Progenitor cell of endocrine pancreas (in vitro differentiated cells): ENCODE measurements at places on chromosomes 5 and 9.

DNA sequence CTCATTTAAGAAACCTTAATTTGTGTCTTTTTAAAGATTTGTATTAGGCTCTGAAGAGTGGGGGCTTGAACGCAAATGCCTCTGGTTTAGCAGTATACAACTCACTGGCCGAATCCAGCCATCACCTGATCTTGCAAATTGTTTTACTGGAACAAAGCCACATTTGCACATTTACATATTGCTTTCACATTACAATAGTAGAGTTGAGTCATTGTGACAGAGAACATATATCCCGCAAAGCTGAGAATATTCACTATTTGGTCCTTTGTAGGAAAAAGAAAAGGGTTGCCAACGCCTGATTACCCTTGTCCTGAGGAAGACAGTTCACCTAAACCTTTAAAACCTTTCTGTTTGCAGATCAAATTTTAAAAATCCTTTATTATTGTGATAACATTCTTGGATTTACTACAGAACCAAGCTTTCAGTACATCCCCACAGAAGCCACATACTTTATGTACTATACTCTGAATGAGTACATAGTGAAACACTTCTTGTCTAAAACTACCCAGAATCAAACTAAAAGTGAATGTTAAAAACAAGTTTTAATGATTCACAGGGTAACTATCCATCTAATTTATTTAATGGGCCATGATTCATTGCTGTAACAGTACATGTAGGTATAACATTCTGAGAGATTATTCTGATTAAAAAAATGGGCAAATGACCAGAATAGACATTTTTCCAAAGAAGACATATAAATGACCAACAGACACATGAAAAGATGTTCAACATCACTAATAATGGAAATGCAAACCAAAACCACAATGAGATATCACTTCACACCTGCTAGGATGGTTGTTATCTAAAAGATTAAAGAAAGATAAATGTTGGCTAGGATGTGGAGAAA is 161.0 kb downstream of the SLC25A46 start:
- no peaks in the 10 kb centered on the region for H3K36me3 ChIP-seq
- no peaks in the 10 kb centered on the region for H3K27me3 ChIP-seq
- no peak overlapping the region for H3K4me3 ChIP-seq
- H3K27ac ChIP-seq, result no peak overlapping the region
- no peak for DNase-seq

DNA sequence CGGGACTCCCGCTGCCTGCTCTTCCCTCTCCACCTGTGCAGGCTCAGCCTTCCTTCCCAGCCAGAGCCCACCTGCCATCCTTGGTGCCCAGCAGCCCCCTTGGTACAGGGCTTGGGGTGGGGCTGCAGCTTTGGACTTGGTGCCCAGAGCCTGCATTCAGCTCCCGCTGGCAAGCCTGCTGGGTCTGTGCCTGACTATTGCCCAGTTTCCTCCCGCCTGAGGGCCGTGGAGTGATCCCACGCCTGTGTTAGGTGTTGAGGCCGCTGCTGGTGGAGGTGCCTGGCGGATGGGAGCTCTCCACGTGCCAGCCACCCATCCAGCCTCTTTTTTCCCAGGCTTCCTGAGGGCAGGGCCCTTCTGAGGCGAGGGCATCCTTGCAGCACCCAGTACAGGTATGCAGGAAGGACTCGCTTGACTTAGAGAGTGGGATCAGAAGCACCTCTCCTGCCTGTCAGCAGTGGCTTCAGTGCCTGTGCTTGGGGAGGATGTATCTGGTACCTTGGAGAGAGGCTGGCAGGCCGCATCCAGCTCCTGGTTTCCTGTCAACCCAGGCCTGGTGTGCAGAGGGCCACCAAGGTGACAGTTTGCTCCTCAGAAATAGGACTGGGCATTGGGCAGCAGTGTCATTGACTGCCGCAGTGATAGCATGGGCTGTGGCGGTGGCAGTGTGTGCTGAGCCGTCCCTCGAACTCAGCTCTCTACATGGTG is 7.8 kb downstream of the RXRA start:
- peaks cover 45% of the 10 kb centered on the region for H3K4me1 ChIP-seq
- no peaks in the 10 kb centered on the region for H3K36me3 ChIP-seq
- no peak overlapping the region for H3K4me3 ChIP-seq
- H3K27me3 ChIP-seq, result no peaks in the 10 kb centered on the region
- DNase-seq, result no peak
- no peak overlapping the region for H3K27ac ChIP-seq

- DNase-seq, result no peak
- no peaks in the 10 kb centered on the region for H3K27me3 ChIP-seq
- H3K4me1 ChIP-seq, result peaks cover 31% of the 10 kb centered on the region
- H3K4me3 ChIP-seq, result no peak overlapping the region
These were observed 170.4 kb upstream of the CDH6 start for GRCh38 chr5:31023105-31023504.

DNA sequence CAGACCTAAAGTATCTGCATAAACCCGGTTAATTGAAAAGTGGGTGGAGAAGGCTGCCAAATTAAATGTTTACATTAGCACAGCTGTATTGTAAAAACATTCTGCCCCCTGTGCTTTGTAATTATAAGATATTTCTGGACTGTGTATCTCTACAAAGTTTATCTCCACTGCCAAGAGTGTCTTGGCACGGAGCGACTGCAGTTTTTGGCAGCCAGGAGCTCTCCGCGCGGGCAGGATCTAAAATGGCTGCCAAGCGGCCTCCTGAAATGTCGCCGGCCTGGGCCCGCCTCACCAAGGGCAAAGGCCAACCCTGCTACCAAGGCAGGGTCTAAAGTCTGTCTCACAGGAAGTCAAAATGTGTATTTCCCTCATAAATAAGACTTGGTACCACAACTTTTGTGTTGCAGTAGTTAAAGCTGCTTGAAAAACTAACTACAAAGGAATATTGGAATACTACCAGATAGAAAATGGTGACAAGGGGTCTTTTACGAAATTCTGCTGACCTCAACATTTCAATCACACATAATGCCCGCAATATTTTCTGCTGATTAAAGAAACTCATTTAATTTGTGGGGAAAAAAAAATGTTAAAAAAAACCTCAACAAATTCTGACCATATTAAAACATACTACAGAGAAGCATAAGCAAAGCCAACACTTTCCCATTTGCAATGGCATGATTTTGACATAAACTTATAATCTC is 110.4 kb downstream of the NFIB start:
- no peak overlapping the region for H3K27ac ChIP-seq
- H3K4me1 ChIP-seq, result no peaks in the 10 kb centered on the region
- H3K27me3 ChIP-seq, result peaks cover 3% of the 10 kb centered on the region
- H3K36me3 ChIP-seq, result no peaks in the 10 kb centered on the region
- no peak for DNase-seq

DNA sequence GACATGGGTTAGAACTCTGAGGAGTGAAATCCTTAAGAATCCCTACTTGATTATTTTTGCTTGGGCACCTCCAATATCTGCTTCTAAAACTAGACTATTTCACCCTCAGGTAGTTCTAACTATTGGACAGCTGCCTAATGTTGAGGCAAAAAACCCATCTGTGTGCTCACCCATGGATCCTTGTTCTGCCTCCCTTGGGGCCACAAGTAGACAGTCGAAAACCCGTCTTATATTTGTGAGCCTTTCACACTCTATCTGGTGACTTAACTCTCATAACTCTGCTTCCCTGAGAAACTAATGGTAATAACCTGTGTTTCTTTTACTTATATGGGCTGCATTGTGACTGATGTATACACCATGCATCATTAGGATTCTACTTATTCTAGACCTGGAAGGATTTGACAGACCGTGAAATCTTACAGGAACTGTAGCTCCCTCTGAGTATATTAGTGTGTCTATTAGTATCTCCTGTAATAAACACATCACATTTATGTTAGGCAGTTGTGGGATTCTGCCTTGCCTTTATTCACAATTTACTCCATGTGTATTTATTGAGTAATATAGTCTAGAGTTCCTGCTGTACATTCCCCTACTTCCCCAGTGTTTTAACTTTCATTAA is 94.6 kb upstream of the SGCD start:
- no peaks in the 10 kb centered on the region for H3K27me3 ChIP-seq
- H3K27ac ChIP-seq, result no peak overlapping the region
- no peak overlapping the region for H3K4me3 ChIP-seq

DNA sequence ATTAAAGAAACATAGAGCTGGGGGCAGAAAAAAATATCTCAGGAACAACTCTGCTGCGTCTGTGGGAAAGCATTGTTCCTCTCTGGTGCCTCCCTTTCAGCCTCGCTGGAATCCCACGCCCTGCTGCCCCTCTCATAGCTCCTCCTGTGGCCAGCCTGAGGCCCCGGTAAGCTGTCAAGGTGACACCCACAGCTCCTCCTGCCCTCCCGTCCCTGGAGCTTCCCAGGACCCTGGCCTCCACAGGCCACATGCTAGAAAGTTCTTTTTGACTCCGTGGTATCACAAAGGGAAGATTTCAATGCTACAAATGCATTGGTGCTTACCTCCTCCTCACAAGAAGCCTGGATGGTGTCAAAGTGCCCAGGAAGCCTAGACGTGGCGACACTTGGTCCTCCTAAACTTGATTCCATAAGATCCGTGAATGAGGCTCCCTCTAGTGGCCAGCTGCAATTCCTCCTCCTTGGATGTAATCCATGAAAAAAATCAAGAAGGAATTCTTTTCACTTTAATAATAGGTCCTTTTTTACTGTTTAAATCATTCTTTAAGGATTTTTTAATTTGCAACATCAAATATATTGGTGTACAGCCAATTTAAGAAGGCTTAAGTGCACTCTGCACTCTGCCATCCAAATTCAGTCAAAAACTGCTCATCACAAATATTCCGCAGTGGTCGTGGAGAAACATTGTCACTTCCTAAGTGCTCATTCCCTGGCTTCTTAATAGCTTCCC is 104.9 kb downstream of the CFAP90 start:
- H3K36me3 ChIP-seq, result no peaks in the 10 kb centered on the region
- H3K4me3 ChIP-seq, result no peak overlapping the region
- DNase-seq, result peak; percentile 64
- no peak overlapping the region for H3K27ac ChIP-seq

DNA sequence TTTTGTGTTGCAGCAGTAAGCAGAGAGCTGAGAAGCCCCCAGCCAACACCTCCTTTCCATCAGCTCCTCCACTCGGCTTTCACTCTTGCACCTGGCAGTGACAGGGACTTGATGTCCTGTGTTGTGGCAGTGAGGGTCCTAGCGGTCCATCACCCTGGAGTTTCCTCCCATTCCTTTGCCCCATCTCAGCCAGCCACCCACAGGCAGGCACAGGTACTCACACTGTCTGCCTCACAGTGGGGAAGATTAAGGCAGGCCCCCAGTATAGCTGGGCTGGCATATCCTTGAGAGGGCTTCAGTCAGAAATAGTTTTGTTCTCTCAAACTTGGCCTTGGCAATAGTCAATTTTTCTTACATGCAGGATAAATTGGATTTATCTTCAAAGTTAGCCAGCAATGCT is 362.7 kb downstream of the GADD45G start:
- H3K27me3 ChIP-seq, result peaks cover 4% of the 10 kb centered on the region
- peaks cover 6% of the 10 kb centered on the region for H3K4me1 ChIP-seq
- H3K27ac ChIP-seq, result no peak overlapping the region
- no peak for DNase-seq
